ENCODE measurements at places on chromosomes 2 and 18.

DNA sequence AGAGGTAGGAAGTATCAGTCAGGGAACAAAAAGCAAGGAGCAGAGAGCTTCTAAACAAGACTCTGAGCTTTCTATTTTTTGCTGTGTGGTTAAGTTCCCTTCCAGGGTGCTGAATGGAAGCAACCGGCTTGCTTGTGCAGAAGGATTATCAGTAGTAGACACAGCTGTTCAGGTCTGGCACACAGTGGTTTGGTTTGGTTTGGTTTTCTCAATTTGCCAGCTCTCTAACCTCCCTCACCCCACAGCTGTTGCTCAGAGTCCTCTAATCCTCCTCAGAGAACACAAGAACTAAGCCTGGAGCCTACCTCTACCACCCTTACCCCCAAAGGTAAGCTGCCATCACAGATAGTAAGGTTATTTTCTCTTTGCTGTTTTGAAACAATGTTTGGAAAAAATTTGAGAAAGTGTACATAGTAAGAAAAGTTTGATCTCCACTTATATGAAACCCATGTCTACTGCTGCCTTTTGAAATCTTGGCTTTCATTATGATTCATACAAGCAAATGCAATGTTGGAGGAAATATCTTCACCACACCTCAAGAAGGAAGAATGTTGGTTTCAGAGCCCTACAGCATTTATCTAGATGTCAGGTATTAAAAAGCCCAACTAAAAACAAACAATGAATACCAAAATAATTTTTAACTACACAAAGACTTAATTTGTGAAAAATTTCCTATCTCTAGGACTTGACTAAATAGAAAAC is 255.3 kb downstream of the NR4A2 start:
- DNase-seq = no peak

- DNase-seq = no peak
Observed at GRCh38 chr2:68371581-68371980, 6.5 kb downstream of the PLEK start.

- no peak for DNase-seq
Observed at GRCh38 chr2:8659735-8660492, 21.9 kb upstream of the ID2 start.

DNA sequence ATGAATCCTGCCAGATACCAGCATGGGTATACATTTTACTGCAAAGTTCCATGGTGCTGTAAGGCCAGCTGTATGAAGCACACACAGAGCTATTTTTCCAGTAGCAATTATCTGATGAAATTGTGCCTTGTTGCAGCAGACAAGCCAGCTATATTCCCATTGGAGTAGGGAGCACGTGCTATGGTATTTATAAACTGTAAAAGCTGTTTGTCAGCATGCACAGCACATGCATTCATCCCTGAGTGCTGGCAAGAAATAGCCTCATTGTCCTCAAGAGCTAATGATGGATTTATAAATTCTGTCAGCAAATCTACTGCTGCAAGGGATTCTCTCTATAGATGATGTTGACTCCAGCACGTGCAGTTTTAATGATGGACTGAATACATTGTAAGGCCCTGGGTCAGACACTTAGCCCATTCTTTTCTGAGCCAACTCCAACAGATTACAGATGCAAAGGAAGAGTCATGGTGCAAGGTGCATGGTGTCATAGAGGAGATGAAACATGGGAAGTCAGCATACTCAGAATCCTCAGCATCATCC is 61.7 kb downstream of the KCNS3 start:
- DNase-seq = no peak

GRCh38 chr18:55405475-55405874 is 182.5 kb downstream of the TCF4 start:
- no peak for DNase-seq

DNA sequence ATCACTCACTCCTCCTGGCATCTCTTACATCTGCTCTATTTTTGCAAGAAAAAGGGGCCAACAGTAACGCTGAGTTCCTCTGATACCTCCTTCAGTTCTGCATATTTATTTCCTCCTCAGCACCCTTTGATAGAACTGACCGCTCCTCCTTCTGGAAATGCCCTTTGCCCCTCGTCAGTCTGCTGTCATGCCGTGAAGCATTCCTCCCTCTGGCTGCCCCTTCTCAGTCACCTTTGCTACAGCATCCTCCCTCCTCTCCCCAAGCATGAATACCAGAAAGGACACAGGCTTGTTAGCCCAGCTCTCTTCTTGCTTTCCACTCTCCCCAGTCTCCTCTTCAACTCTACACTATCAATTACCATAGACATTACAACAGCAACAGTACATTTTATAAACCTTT is 135.4 kb downstream of the NBAS start:
- no peak for DNase-seq

DNA sequence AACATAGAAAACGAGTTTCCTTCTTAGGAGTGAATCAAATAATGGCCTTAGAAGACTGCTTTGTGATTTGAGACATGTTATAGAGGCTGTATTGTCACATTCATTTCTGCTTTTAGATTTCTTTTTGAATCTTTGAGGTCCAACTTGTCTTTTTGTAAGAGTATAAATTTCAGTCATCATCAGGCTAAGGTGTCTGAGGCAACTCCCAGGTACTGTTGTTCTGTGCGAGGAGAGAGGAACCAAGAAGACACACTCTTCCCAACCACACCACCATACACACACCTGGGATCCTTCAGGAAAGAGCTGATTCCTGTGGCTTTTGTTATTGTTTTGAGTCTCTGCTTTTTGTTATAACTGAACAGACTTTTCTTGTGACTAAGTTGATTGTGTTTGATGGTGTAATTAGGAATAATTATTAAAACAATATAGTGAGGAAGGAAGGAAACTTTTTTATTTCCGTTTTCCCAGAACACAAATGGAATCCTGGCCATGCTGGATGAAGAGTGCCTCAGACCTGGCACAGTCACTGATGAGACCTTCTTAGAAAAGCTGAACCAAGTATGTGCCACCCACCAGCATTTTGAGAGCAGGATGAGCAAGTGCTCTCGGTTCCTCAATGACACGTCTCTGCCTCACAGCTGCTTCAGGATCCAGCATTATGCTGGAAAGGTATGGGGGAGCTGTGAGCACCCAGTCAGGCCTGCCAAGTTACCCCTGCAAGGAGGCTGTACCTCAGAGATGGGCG is 140.4 kb downstream of the MYO1B start:
- no peak for DNase-seq

DNA sequence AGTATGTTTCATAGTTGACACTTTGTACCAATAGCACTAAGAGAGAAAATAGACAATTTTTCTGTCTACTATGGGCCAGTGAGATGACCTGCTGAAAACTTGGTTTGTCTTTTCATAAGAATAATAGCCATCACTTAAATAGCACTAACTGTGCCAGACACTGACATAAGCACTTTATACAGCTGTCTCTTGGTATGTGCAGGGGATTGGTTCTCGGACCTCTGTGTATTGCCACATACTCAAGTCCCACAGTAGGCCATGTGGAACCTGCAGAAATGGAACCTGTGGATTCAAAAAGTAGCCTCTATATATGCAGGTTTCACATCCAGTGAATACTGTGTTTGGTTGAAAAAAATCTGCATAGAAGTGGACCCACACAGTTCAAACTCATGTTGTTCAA is 126.7 kb downstream of the XRCC5 start:
- DNase-seq = peak; percentile 2

DNA sequence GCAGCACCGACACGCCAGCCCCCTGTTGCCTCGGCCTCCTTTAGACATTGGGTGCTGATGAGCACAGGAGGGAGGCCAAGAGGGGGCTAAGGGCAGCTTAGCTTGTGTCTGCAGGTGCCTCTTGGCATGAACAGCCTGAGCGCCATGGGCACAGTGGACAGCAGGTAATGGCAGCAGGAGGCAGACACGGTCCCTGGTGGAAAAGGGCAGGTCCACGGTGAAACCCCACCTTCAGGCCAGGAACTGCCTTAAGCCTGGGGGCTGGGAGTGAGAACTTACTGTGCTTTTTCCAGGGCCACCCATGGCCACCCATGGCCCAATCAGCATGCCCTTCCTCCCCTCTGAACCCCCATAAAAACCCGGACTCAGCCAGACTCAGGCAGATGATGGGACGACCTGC is 633.4 kb upstream of the TMEFF2 start:
- no peak for DNase-seq

DNA sequence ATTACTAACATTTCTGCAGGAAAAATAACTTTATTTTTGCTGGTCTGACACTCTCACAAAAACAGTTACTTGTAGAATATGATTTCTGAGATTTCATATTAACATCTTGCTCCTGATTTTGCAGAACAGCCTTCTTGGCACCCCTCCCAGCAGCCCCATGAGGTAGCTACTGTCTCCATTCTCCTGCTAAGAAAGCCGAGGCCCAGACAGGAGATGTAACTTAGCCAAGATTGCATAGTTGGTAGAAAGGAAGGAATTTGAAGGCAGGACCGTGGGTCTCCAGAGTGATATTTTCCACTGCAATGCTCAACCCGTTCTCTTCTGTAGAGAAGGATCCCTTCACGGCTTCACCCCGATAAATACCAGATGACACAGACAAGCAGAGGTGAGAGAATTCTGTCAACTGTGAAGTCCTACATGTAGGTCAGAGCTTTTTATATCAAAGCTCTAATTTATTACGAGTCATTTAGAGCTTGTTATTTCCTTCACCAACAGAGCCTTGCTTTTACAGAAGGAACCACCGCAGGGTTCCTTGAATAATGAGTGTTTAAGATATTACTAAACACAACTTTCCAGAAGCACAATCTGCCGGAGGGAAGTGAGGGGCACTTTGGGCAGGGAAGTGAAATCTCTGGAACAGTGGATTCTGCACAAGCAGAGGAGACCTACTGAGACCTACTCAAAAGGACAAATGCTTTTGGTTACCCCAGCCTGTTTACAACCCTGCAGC is 48.0 kb upstream of the MYCN start:
- DNase-seq = no peak

GRCh38 chr2:2804528-2804927 is 473.5 kb upstream of the MYT1L start:
- no peak for DNase-seq

DNA sequence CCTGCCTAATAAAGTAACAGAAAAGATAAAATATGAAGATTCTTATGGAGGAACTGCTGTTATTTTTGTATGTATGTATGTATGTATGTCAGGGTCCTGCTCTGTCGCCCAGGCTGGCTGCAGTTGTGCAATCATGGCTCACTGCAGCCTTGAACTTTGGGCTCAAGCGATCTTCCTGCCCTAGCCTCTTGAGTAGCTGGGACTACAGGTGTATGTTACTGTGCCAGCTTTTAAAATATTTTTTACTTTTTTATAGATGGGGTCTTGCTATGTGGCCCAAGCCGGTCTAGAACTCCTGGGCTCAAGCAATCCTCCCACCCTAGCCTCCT is 26.7 kb downstream of the ANKRD29 start:
- DNase-seq = no peak

DNA sequence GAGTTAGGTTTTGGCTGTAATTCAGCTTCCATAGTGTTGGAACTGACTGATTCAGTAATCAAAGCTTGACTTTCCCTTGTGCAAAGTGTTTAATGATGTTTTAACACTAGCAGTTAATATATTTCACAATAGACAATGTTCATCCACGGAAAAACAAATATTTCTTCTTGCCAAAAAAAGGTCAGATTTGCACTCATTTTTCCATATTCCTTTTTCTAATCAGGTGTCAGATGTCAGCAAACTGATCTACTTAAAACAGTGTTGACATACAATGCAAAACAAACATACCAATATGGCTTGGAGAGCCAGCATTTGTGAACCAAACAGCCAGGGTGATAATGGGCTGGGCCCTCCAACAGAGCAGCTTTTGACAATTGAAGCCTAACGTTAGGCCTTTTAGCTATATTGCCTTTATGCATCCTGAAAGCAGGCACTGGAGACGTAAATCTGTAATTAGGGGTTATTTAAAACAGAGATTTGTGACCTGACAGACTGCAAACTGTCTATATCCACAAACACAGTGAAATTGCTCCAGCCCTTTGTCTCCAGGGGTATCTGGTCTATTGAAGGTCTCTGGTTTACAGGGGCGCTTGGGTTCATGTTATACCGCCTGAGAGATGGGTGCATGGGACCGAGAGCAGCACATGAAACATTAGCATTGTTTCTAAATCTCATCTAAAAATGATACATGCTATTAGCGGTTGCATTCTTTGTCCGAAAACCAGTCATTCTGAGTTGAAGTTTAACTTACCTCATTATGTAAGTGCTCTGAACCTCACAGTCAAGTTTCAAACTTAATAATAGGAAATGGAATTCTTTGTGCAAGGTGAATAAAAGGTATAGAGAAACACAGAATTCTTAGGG is 7.1 kb upstream of the CDCA7 start:
- no peak for DNase-seq

GRCh38 chr18:24630346-24630880 is 170.0 kb downstream of the HRH4 start:
- DNase-seq = no peak

DNA sequence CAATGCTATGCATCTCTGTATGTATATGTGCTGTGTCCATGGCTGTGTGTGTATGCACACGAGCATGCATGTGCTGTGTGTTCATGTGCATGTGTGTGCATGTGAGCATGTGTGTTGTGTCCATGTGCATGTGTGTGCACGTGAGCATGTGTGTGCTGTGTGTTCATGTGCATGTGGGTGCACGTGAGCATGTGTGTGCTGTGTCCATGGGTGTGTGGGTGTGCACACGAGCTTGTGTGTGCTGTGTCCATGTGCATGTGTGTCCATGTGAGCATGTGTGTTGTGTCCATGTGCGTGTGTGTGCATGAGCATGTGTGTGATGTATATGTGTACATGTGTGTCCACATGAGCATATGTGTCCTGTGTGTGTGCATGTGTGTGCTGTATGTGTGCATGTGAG is 414.4 kb upstream of the SALL3 start:
- DNase-seq = no peak

DNA sequence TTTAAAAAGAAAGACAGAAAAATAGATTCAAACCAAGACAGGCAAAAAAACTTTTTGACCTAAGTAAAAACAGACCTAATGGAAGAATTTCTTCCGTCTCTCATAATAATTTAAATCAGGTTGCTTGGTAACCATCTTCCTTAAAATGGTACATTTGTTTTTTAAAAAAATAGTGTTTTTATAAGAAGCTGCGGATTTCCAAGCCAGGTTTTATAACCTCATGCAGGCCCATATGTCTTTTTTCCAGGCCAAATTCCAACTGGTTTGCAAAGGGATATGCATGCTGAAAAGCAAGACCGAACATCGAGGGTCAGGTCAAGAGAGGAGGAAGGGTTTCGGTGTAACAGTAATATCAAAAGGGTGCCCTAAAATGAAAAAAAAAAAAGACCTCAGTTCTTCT is 172.9 kb downstream of the MAIP1 start:
- no peak for DNase-seq

GRCh38 chr2:165505514-165505913 is 36.0 kb downstream of the CSRNP3 start:
- no peak for DNase-seq

All from AG20443 (cell line).